ENCODE measurements at places on chromosomes 16 and 17.

GRCh38 chr17:5019475-5019956, 15.7 kb downstream of the SLC52A1 start:
- DNase-seq: no peak

- DNase-seq: no peak
Observed at GRCh38 chr17:20997711-20998570, 44.9 kb downstream of the USP22 start.

- DNase-seq: no peak
Observed at GRCh38 chr17:41527063-41528023, 765 bp downstream of the KRT19 start.

DNA sequence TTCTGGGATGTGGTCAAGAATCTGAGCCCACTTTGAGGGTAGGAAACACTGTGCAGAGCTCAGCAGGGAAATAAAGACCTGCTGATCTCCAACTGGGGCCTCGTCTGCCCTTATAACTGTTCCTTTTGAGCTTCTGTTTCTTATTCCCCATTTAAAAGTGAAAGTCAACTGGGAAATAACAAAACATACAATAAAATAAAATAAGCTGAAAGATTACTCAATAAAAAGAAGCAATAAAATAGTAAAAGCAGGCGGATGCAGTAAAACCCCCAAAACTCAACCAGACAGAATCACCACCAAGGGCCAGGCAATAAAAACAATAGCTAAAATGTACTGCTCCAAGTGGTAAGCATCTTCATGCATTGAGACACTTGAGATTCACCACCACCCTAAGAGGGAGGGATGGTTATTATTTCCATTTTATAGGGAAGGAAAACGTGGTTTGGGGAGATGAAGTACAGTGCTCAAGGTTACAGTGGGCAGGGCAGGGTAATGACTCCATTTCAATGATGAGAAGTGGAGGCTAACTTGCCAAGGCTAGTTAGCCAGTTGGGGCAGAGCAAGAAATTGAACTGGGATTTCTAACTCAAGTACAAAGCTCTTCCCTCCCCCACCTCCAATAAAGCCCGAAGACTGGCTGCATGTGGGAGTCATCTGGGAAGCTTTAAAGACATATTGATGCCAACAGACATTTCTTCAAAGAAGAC, 6.4 kb upstream of the SPACA3 start:
- DNase-seq: no peak

GRCh38 chr17:14203388-14203787, 33.3 kb downstream of the CDRT15 start:
- no peak for DNase-seq
